ENCODE measurements at places on chromosomes 13 and 19.

DNA sequence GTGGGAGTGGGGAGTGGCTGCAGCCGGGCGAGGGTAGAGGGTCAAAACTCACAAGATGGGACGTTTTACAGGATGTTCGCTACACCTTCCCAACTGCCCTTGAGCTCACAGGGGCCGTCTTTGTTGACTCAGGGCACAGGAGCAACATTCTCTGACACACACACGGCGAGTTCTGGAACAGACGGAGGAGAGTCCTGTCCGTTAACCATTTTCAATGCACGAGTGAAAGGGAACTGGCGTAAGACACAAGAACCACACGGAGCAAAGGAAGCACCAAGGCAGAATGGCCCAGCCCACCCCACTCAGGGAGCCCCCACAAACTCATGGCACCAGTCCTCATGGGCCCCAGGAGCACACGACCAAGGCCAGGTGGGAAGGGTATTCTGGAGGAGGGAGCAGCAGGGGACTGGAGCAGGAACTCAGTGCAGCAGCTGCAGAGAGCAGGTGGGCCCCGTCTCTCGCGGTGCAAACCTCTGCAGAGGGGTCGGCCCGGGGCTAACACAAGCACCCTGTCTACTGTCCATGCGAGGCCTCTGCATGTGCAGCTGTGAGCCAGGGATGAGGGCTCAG, 37.9 kb upstream of the ISYNA1 start:
- DNase-seq = no peak

DNA sequence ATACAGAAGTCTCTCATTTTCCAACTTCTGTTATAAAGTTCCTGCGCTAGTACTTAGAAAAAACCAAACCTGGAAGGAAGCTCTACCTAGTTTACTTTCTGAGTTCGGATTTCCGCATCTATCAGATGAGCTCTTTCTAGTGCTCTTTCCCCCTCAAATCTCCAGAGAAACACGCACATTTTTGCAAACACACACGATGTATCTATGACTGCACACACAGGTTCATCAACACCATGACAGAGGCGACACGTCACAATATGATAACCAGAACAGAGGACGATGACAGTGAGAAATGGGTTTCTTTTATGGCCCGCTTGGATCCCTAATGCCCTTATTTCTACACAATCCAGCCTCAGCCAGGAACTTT, 629 bp upstream of the LRRC63 start:
- no peak for DNase-seq

DNA sequence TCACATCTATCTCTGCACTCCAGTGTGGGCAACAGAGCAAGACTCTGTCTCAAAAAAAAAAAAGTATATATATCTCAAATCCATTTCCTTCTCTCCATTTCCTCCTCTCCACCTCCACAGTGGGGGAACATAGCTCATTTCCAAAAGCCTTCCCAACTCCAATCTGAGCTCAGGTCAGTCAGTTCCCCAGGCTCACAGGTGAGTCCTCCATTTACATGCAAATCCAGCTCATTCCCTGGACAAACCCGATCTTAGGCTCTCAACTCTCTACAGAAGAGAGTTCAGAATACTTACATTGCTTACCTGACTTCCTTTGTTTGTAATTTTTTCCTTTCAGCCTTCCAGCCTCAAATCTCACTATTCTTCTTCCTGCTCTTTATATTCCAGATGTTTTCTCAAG, 518.3 kb downstream of the GPC6 start:
- DNase-seq = no peak

- no peak for DNase-seq
Measured at GRCh38 chr19:42360787-42361544, 29.1 kb downstream of the CNFN start.

- DNase-seq = no peak
Measured at GRCh38 chr13:25538276-25538675, 166.5 kb downstream of the ATP8A2 start.

DNA sequence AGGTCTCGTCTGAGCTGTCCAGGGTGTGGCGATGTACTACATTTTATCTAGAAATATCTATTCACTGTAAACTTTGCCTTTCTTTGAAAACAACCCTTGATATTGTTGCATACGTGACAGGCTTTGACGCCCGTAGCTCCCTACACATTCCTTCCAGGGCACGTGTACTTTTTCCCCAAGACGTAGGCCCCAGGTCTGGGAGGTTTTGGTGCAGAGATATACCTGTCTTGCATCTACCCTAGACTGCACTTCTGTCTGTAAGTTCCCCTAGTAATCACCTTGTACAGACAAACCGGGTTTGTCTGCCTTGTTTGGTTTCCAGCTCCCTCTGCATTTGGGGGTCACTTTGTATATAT, 69.2 kb downstream of the ERICH6B start:
- no peak for DNase-seq

GRCh38 chr13:112756511-112756966, 66.7 kb downstream of the ATP11A start:
- no peak for DNase-seq

DNA sequence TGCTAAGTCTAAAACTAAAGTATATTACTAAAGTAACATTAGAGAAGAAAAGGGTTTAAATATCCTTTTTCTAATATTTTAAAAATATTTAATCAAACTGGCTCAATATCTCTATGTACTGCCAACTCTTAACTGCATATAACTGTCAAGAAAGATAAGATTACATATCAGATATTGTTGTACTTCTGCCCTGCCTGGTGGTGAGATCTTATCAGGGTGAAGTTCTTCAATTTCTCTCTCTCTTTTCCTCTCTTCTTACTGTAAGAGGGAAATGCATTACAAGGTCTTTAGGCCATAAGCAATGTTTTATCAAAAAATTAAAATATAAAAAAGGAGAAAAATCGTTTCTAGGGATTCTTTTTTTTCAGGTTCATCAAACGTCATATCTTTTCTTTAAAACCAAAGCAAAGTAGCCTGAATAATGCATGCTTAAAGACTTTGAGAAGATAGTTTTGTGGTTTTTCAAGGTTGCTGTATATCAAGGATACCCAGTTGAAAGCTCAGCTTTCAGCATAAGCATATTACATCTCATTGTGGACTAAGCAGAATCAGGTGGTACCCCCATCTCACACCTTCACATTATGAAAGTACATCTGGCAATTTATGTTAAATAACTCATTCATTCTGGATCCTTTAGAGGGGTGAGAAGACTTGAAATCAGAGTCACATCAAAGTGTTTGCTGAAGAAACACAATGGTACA, 1625.7 kb upstream of the SLC10A2 start:
- DNase-seq = no peak

- DNase-seq = no peak
Measured at GRCh38 chr13:105595471-105595870, 940.0 kb downstream of the EFNB2 start.

GRCh38 chr13:21625366-21625765, 21.4 kb upstream of the MICU2 start:
- no peak for DNase-seq

DNA sequence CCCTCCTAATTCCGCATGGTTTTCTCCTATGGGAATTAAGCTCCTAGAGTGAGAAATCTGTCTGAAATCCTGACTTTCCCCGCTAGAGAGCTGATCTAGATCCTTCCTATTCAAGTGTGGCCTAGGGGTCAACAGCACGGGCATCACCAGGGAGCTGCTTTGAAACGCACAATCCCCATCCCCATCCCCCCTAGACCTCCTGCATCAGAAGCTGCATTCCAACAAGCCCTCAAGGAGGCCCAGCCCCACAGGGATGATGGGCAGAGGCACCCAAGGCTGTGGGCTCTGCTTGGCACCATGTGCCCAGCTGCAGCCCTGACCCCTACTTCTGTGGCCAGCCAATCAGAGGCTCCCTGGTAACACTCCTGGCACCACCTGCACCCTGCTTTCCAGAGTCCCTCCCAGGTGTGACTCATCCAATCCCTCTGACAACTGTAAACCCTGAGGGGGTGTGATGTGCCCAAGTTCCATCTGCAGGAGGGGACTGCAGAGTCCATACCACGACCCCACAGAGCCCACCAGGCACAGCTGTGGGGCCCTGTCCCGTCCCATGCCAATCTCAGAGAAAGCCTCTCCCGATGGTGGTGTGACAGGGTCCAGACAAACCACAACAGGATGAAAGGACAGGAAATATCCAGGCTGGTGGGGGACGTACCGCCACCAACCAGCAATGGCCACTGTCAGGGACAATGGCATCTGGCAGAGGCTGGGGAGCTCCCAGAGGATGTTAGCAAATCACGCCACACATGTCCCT, 19.8 kb upstream of the SLC35E1 start:
- no peak for DNase-seq

GRCh38 chr19:35209646-35210045, 18.9 kb downstream of the FAM187B start:
- no peak for DNase-seq

- no peak for DNase-seq
Measured at GRCh38 chr13:28805193-28805819, 14.8 kb upstream of the MTUS2 start.

DNA sequence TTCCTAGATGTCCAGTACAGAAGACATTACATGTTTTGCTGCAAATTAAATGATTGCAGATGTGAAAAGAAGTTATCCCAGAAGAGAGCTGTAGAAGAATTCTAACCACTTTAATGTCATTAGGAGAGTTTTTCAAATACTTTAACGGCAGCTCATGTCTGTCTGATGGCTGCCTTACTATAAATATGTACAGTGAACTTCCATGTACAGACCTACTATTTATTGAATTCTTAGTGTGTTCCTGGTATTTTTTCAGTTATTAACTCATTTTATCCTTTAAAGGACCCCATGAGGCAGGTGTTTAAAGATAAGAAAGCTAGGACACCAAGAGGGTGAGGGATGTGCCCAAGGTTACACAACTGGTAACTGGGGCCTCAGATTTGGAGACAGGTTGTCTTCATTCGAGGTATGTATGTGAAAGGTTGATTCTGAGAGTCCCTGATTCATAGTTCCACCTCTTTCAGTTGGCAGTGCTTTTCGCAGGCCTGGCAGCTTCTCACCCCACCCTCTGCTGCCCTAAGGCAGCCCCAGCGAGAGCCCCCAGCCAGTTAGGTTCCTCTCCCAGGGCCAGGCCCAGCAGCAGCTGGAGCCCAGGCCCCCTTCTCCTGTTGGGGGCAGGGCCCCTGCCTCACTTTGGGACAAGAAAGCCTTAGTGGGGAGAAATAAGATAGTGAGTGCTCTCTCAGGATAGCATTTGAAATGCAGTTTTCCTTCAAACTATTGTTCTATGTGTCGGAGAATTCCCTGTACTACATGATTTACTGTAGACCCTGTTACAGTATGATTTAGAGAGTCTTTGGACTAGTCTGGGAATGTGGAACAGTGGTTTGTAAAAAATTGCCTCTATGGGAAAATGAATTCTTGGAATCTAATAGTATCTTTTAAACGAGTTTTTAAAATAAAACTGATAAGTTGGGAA, 67.7 kb upstream of the TEX29 start:
- DNase-seq = no peak

DNA sequence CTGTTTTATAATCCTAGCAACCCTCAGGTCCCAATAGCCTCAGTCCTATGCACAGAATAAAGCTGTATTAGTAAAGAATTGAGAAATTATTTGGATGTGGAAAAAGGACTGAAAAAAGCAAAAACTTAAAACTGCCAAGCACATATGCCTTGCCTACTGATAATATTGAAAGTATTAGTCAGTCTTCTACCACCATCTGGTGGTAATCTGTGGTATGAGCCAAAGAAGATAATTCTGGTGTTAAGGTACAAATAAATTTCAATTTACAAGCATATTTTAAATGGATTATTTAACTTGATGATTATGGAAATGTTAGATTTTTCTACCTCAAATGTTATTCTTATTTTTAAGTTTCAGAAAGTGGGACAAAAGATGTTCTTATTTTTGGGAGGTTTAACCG, 460.3 kb upstream of the KLHL1 start:
- no peak for DNase-seq

DNA sequence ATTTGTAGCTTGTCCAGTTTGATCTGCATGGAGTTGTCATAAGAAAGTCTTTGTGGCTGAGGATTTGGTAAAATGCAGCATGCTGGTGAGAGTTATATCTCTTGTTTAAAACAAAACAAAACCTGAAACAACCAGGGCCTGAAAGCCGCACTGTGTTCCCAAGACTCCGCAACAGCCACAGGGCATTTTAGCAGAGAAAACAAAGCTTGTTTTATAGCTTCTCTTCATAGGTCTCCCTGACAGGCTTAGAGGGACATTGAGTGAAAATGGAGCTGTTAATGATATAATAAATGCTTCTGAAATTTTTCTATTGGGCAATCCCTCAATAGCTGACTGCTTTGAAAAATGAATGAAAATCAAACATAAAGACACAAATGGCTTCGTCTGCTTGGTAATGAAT, 148.7 kb upstream of the RNF113B start:
- DNase-seq = no peak

DNA sequence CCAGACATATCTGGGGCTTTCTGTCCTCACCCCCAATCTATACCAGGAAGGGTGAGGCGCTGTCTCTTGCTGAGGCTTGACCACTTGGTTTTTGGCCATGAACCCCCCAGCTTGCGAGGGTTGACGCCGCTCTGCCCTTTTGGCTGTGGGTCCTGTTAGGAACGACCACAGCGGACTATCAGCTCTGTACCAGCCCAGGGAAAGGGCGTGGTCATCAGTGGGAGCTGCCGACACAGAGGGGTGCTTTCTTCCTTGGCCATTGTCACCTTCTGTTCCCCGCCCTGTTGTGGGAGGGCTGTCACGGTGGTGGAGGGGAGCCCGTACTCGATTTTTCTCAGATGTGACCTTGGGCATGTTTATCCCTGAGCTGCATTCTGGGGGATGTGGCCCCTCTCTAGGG, 5.7 kb downstream of the DCAF15 start:
- DNase-seq = no peak

DNA sequence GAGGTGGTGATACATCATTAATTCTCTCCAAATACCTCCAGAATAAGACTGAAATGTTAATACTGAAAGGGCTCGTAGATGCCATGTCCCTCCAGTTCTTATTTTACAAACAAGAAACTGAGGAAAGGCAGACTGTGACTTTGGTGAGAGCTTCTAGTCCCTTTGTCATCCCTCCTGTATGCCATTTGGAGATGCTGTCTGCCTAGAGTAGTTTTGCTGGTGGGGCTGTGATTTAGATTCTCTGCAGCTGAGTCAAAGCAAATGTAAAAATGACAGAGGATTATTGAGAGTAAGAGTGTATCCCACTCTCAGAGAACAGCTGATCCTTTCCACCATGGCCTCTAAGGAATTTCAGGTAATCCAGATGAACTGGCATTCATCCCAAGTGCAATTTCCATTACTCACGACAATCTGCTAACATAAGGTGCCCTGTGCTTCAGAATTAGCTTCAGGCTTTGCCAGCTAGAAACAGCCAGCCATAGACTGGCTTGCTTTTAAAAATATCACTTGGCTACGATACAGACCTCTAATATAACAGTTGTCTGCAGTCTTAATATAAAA, 16.8 kb downstream of the PABPC3 start:
- no peak for DNase-seq

DNA sequence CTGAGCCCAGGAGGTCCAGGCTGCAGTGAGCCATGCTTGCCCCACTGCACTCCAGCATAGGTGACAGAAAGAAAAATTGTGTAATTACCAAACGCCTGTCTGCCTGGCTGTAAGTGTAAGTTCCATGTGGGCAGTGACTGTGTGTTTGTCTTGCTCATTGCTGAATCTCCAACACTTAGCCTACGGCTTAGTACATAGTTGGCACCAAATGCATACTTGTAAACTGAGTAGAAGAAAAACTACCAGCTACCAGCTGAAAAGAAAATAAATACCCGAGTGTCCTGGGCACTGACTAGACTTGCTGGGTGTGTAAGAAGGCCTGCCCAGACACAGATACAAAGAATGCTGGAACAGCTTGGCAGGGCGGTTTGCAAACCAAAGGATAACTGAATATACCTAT, 2.7 kb upstream of the CEBPG start:
- no peak for DNase-seq

- DNase-seq = no peak
Measured at GRCh38 chr13:67069117-67069767, 160.9 kb downstream of the PCDH9 start.

All from amygdala (tissue), 56 donors.